ENCODE measurements at places on chromosomes 2 and 18.

DNA sequence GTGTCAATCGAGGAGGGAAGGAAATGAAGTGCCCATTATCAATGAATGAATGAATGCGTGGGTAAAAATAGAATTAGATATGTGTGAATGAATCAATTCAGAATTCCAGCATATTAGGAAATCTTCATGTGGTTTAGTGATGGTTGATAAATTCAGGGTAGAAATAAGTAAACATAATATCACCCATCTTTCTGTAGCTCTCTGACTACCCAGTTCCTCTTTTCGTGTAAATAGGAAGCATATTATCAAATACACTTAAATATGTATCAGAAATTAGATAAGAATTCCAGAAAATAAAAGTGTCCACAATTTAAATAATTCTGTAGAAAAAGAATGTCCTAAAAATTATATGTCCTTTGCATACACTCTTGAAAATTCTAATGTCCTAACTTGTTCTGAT, 552.9 kb upstream of the LRATD1 start:
- no peak for DNase-seq

GRCh38 chr2:207223051-207223450, 57.3 kb upstream of the KLF7 start:
- DNase-seq: no peak

- DNase-seq: no peak
These were observed 16.9 kb downstream of the PUM2 start for GRCh38 chr2:20333738-20334137.

GRCh38 chr2:166293984-166294383, 81.8 kb downstream of the SCN9A start:
- no peak for DNase-seq

DNA sequence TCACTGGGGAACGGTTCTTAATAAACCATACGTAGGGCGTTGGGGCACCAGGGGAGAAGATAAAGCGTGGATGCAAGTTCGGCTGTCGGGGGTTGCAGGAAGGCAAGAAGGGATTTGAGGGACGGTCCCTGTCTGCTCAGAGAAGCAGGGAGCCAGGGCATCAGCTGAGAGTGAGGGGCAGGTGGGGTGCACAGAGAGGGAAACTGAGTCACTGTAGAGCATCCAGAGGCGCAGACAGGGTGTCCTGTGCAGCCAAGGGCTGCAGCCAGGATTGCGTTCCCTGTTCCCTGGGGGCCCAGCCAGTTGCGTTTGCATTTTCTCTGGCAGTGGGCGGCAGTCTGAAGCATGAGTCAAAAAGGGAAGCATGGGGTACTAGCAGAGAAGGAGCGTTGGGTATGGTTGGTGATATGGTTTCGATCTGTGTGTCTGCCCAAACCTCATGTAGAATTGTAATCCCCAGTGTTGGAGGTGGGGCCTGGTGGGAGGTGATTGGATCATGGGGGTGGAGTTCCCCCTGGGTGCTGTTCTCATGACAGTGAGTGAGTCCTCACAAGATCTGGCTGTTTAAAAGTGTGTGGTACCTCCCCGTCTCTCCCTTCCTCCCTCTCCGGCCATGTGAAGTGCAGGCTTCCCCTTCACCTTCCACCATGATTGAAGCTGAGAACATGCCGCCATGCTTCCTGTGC, 202.9 kb downstream of the NDUFA10 start:
- DNase-seq: no peak

GRCh38 chr2:45836740-45837139, 185.3 kb downstream of the PRKCE start:
- DNase-seq: no peak

GRCh38 chr2:104388296-104388695, 465.6 kb upstream of the POU3F3 start:
- DNase-seq: no peak

Data from activated effector memory CD4-positive, alpha-beta T cell treated with Interleukin-2 at 50 U/mL for 16 hours (primary cell).